ENCODE measurements at places on chromosomes 6 and 20.

- peak; percentile 87 for DNase-seq
Measured at GRCh38 chr6:132202574-132202973, 198.7 kb downstream of the MOXD1 start.

DNA sequence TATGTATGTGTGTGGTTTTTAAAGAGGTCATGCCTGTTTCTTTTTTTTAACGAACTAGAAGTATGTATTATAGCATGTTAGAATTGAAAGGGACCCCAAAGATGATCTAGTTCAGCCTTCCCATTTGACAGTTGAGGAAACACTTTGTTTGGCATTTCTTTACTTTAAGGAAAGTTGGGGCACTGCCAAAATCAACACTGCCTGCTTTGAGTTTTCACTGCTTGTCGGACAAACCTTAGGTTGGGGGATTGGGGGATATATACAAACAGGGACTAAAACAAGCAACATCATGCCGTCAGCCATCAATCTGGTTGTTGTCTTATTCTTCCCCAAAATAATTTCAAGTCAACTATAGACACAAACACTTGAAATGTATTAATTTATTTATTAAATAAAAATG lies 14.1 kb upstream of the CALHM6 start:
- DNase-seq: no peak

DNA sequence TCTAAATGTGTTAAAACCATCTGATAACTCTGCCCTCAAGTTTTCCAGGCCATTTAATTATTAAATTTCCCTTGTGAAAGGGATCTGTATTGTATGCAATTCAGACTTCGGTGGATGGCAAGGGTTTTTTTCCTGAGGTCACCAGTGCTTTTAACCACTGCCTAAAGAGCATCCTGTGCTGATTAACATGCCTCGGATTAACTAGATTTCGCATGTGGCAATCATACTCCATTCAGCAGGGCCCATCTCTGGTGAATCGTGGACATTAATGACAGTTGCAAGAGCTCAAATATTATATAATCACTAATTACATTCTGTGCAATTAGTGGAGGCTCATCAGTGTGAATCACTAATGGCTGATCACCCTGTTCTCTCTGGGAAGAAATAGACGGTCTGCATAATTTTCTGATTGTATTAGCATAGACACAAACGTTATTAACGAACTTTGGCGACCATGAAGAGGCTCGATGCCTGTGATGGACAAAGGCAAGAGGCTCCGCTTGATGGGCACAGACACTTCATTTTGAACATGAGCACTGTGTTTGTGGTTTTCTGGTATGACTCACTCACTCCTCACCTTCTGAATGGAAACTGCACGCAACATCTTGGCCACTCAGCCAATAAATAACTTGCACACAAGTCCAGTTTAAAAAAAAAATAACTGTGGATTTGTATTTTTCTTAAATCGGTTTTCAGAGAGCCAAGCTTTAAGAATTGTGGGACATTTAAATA lies 31.4 kb downstream of the LINC00237 start:
- no peak for DNase-seq

DNA sequence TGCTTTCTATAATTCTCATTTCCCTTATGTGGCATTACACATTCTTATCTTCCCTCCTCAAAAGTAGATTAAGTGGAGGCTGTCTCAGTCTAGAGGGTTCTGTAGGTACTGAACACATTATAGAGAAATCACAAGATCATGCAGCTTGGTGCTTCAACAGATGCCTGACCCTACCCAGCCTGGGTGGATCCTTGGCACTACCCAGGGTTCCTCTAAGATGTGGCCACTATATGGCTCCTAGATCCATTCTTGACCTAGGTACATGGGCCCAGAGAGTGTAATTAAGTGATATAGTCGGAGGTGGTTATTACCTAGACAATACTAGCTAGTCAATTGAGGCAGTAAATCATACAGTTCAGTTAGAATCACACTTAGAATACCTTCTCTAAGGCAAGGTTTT lies 213.9 kb downstream of the AKAP7 start:
- no peak for DNase-seq

GRCh38 chr20:8267009-8267408 lies 134.9 kb downstream of the PLCB1 start:
- DNase-seq: no peak

- no peak for DNase-seq
Measured at GRCh38 chr6:85628353-85628752, 14.3 kb downstream of the SYNCRIP start.

- DNase-seq: no peak
Measured at GRCh38 chr6:166864333-166864732, 92.0 kb downstream of the RNASET2 start.

GRCh38 chr20:5172167-5172601 lies 45.4 kb downstream of the CDS2 start:
- DNase-seq: no peak

DNA sequence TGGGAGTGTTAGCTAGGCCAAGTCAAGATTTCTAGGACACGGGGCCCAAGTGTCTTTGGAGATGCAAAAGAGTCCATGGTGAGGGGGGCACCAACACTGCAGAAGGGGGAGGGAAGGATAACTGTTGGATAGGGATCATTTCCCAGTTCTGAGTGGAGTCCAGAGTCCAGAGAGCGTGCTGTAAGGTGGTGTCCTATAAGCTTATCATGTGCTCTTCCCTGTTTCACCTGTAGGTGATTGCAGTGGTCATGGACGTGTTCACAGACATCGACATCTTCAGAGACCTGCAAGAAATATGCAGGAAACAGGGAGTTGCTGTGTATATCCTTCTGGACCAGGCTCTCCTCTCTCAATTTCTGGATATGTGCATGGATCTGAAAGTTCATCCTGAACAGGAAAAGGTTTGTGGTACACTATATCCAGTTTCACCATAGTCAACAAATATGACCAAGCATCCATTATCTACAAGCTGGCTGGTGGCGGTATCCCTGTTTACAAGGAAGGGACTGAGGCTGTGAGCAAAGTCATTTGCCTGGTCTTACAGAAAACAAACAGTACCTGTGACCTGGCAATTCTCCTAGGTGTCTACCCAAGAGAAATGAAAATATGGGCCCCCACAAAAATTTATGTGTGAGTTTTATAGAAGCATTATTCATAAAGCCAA lies 15.6 kb downstream of the FAM83D start:
- DNase-seq: no peak

DNA sequence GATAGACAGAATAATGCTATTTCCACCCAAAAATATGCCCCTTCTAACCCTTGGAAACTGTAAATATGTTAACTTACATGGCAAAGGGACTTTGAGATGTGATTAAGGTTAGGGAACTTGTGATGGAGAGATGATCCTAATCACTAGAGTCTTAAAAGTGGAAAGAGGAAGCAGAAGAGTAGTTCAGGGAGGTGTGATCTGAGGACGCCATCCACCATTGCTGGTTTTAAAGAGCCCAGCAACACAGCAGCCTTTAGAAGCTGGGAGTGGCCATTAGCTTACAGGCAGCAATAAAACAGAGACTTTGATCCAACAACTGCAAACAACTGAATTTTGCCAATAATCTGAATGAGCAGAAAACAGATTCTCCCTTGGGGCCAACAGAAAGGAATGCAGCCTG lies 30.6 kb downstream of the ZNF311 start:
- DNase-seq: no peak

DNA sequence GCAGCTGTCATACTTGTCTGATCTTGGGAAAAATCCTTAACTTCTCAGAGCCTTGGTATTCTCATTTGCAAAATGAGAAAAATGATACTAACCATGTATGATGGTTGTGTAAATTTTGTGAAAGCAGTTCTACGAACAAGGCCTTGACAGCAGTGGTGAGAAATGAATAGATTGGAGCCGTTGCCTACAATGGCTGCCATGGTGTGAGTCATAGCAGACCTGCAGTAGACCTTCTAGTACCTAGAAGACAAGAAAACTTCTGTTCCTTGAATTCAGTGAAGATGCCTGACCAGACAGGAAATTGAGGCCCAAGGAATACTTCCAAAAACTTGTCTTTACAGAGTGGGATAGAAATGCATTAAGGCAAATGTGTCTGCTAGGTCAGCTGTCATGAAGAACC lies 338.9 kb downstream of the QKI start:
- no peak for DNase-seq

- DNase-seq: no peak
Measured at GRCh38 chr6:127967708-127968107, 66.8 kb upstream of the THEMIS start.

DNA sequence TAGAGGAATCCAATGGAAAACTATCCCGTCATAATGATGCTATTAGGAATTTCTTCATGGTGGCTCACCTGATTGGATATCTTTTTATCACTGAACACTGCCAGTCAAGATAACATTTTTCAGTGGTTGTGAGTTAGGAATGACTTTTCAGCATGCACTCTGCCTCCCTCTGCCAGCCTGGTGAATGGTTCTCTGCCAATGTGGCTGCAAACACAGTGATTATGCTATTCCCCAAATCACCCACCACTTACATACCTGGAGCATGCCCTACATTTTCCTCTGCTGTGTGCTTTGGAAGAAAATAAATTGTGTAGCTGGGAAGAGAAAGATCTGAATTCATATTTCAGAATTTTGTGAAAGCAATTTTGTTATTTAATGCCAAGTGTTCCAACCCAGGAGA lies 102.6 kb upstream of the LAMP5 start:
- DNase-seq: no peak

Data from AG10803 (cell line).